ENCODE measurements at places on chromosomes 2 and 18.

DNA sequence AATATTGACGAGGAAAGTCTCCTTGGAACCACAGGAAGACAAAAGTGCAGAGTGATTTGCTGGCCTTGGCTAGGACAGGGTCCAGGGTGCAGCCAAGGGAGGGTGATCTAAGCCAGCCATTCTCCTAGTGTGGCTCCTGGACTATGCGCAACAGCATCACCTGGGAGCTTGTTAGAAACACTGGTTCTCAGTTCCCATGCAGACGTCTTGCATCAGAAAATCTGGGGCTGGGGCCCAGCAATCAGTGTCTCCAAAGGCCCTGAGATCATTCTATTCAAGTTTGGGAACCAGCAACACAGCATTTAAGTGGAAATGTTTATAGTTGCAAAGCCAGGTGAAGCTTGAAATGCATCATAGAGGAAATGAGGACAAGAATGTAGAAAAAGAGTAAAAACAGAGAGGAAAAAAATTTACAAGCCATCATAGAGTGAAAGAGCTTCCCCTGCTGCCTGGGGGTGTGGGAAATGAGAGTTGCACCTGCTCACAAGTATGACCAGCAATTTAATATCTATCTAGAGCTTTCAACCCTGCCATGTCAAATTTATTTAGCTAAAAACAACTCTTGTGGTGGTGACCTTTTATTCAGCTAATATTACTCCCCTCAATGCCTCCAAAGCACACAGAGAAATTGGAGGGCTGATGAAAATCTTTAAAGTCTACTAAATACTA is 54.4 kb upstream of the SEC11C start:
- no peak for DNase-seq

- DNase-seq, result no peak
Measured at GRCh38 chr18:11872479-11873136, 21.4 kb downstream of the CHMP1B start.

DNA sequence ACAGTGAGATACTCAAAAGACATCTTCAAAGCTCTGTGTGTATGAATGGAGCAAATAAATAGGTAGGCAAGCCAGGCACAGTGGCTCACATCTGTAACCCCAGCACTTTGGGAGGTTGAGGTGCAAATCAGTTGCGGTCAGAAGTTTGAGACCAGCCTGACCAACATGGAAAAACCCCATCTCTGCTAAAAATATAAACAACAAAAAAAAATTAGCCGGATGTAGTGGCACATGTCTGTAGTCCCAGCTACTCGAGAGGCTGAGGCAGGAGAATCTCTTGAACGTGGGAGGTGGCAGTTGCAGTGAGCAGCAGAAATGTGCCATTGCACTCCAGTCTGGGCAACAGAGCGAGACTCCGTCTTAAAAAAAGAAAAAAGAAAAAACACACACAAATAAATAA is 945.1 kb upstream of the PIK3C3 start:
- DNase-seq, result no peak

GRCh38 chr2:120480346-120480902 is 134.5 kb downstream of the INHBB start:
- DNase-seq, result no peak

GRCh38 chr2:229888031-229888430 is 33.8 kb downstream of the TRIP12 start:
- no peak for DNase-seq

DNA sequence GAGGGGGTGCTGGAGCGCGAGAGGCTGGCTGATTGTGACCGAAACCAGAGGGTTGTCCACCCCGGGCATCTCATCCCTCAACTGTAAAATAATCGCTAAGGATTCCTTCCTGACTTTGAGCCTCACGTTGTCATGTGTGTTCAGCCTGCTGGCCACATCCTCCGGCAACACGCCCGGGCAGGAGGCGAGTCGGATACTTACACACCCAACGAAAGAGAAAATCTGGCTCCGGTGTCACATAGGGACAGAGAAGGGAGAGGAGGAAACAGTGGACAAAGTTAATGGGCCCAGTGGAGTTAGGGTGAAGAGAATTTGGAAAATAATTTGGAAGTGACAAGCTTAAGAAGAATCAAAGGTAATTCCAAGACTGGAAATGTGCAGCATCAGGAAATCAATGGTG is 2.4 kb downstream of the TLX2 start:
- DNase-seq, result no peak

GRCh38 chr18:12774982-12775381 is 72.1 kb downstream of the PSMG2 start:
- DNase-seq, result no peak

- no peak for DNase-seq
Measured at GRCh38 chr18:3083766-3084165, 70.8 kb upstream of the LPIN2 start.

DNA sequence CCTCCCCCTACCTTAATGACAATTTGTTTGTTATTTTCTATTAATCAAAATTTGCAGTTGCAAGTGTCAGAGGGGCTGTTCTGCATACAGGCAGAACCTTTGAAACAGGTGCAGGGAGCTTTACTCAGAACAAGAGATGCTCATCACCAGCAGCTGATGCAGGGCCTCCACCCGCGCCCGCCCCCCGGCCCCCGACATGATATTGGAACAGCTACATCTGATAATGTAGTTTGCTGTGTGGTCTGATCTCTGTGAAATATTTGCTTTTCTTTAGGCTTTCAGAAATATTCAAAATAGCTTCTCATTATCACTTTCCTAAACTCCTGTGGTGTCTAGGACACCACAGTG is 130.0 kb downstream of the PRKCE start:
- DNase-seq, result no peak

- DNase-seq, result no peak
Measured at GRCh38 chr18:43800584-43800983, 523.3 kb upstream of the SYT4 start.

GRCh38 chr2:238560234-238560633 is 133.5 kb downstream of the ASB1 start:
- DNase-seq, result no peak

All from fibroblast of skin of right biceps (primary cell).